ENCODE measurements at places on chromosomes 16 and 17. TPM values are rescaled to one million over a fixed set of nuclear protein-coding genes. Genes with fewer than 3 reads are reported as not detected.

The TMED6 gene
- not detected for total RNA-seq

The CTRB2 gene
- not detected for total RNA-seq

The GALNS gene
- total RNA-seq = 6.6 TPM

The C16orf95 gene
- 3.1 TPM for total RNA-seq

The HSDL1 gene
- 165 TPM for total RNA-seq

The RNU2-1 gene
- not detected for total RNA-seq
